ENCODE measurements at places on chromosomes 4 and X. TPM values are rescaled to one million over a fixed set of nuclear protein-coding genes. Genes with fewer than 3 reads are reported as not detected.

RADX gene
- total RNA-seq = 7.6 TPM

DOK7 gene
- total RNA-seq = 0.32 TPM

ENPEP gene
- total RNA-seq = 0.30 TPM

SUPT20HL1 gene
- under 0.01 TPM for total RNA-seq

CSAG1 gene
- not detected for total RNA-seq

GNRHR gene
- total RNA-seq = not detected

SYTL4 gene
- total RNA-seq = 35.9 TPM

KLF8 gene
- under 0.01 TPM for total RNA-seq

CXXC4 gene
- total RNA-seq = 0.30 TPM

PPEF1 gene
- total RNA-seq = not detected

PRSS12 gene
- total RNA-seq = 120 TPM

TMSB15C gene
- total RNA-seq = 3.6 TPM

ANXA10 gene
- total RNA-seq = 20.5 TPM

PRDM8 gene
- 11.9 TPM for total RNA-seq

YY2 gene
- 2.1 TPM for total RNA-seq

TMSB15B gene
- total RNA-seq = 4.8 TPM

TRIM75 gene
- not detected for total RNA-seq

SLC4A4 gene
- 22.0 TPM for total RNA-seq
